Natural killer cell treated with Interleukin-12 subunit alpha and Interleukin-12 subunit beta and Interleukin-15 and Interleukin-18, amount 100 ng/mL, for 72 hours (primary cell): ENCODE measurements at places on chromosomes 4 and X. TPM values are rescaled to one million over a fixed set of nuclear protein-coding genes. Genes with fewer than 3 reads are reported as not detected.

PRAF2 gene
- 16.4 TPM for total RNA-seq

ZNF185 gene
- 1.5 TPM for total RNA-seq

TEX13D gene
- total RNA-seq: not detected

XKRX gene
- total RNA-seq: 0.14 TPM

PDGFRA gene
- not detected for total RNA-seq

XAGE2 gene
- not detected for total RNA-seq

TRAM1L1 gene
- not detected for total RNA-seq

TCEAL9 gene
- total RNA-seq: not detected

HERC5 gene
- 6.4 TPM for total RNA-seq

RASSF6 gene
- total RNA-seq: not detected

TMPRSS11A gene
- total RNA-seq: not detected

- H3K36me3 ChIP-seq: no peaks in the 10 kb centered on the region
- no peaks in the 10 kb centered on the region for H3K27me3 ChIP-seq
- DNase-seq: peak; percentile 45
These were observed 35.0 kb downstream of the ACOX3 start for GRCh38 chr4:8405516-8405875.

GRCh38 chr4:109993116-109993515, 80.4 kb downstream of the EGF start:
- H3K27me3 ChIP-seq: peaks cover 17% of the 10 kb centered on the region
- H3K4me3 ChIP-seq: no peak overlapping the region
- DNase-seq: no peak
- no peaks in the 10 kb centered on the region for H3K4me1 ChIP-seq
- H3K27ac ChIP-seq: no peak overlapping the region
- no peaks in the 10 kb centered on the region for H3K36me3 ChIP-seq

DNA sequence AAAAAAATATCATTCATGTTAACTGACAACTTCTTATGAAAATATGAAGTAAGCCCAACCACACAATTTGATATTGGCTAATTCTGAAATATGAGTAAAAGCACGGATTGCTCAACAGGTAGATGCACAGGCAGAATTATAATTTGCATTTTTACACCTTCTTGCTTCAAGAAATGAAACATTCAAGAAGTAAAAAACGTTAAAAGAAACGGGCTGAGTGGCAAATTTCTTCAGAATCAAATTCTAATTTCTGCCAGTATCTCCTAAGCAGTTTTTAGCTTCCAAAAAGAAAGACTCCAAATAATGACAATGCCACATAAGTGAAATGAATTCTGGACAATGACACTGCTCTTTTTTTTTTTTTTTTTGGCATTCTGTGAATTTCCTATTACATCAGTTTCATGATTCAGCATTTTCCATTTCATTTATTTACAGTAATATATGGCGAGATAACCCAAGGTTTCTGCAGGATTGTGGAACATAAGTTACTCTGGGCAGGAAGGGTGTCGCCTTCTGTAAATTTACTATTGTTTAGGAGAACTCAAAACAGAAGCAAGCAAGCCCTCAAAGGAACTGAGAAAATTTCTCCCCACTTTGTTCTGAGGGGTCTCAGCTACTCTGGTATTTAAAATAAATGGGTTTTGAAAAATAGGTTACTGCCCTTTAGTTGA, 1.4 kb downstream of the SEL1L3 start:
- H3K27me3 ChIP-seq: no peaks in the 10 kb centered on the region
- peaks cover 31% of the 10 kb centered on the region for H3K4me1 ChIP-seq
- H3K36me3 ChIP-seq: peaks cover 7% of the 10 kb centered on the region
- H3K27ac ChIP-seq: peak overlapping the region; percentile 99
- peak overlapping the region; percentile 98 for H3K4me3 ChIP-seq

- peak within 1 kb of the TSS; percentile 40 for H3K27ac ChIP-seq
- DNase-seq: peak; percentile 85
- peak within 1 kb of the TSS; percentile 57 for H3K4me3 ChIP-seq
- H3K27me3 ChIP-seq: peaks cover 50% of the 10 kb centered on the region
These were observed at the start of gene SYN1 for GRCh38 chrX:47619486-47620302. Gene SYN1 (minus strand): TSS chrX:47619857. CDS start chrX:47619728, 129 bp downstream.

DNA sequence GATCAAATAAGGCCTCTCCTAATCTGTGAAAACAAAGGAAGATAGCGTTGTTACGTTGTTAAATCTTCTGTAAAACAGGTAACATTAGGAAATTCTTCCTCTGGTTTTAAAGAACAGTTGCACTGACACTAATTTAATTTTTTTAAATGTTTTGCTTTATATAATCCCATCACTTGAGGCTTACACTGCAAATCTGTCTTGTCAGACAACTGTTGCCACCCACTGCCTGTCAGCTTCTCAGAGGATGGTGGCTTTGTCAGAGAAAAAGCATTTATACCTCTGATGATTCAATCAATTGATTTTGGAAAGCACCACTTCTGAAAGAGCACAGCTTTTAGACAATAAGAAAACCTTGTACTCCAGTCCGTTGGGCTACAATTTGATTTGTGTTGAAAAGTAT, 799.1 kb downstream of the FSTL5 start:
- no peak for DNase-seq
- no peaks in the 10 kb centered on the region for H3K4me1 ChIP-seq
- H3K36me3 ChIP-seq: no peaks in the 10 kb centered on the region
- no peaks in the 10 kb centered on the region for H3K27me3 ChIP-seq
- no peak overlapping the region for H3K4me3 ChIP-seq

GRCh38 chr4:9867751-9868425, 86.5 kb downstream of the DRD5 start:
- no peak overlapping the region for H3K27ac ChIP-seq
- H3K27me3 ChIP-seq: peaks cover 9% of the 10 kb centered on the region
- peaks cover 4% of the 10 kb centered on the region for H3K4me1 ChIP-seq
- no peaks in the 10 kb centered on the region for H3K36me3 ChIP-seq
- no peak overlapping the region for H3K4me3 ChIP-seq
- no peak for DNase-seq

DNA sequence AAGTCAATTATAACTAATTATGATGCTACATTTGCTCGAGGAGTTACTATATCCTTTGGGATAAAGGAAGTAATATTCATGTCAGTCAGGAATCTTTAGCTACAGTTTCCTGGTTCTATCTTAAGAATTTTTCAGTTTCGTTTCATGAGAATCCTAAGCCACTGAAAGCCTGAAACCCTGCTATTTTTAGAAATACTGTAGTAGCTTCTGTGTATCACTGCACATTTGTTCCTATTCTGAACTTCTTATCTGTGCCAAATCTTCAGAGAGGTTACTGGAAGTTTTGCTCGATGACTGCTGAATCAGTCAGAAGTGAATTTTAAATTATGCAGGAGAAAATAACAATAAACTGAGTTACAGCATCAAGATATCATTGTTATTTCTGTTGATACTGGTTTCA, 249.2 kb downstream of the TENM3 start:
- H3K27me3 ChIP-seq: peaks cover 3% of the 10 kb centered on the region
- H3K27ac ChIP-seq: no peak overlapping the region
- no peaks in the 10 kb centered on the region for H3K36me3 ChIP-seq
- DNase-seq: no peak
- no peaks in the 10 kb centered on the region for H3K4me1 ChIP-seq

- H3K36me3 ChIP-seq: no peaks in the 10 kb centered on the region
- H3K4me3 ChIP-seq: no peak overlapping the region
- no peak overlapping the region for H3K27ac ChIP-seq
- H3K4me1 ChIP-seq: no peaks in the 10 kb centered on the region
- no peak for DNase-seq
These were observed 332.5 kb downstream of the GRID2 start for GRCh38 chr4:92636038-92636806.

GRCh38 chr4:86452924-86453531, 93.2 kb upstream of the MAPK10 start:
- H3K36me3 ChIP-seq: peaks cover 4% of the 10 kb centered on the region
- H3K4me1 ChIP-seq: no peaks in the 10 kb centered on the region
- H3K4me3 ChIP-seq: no peak overlapping the region
- no peak overlapping the region for H3K27ac ChIP-seq

DNA sequence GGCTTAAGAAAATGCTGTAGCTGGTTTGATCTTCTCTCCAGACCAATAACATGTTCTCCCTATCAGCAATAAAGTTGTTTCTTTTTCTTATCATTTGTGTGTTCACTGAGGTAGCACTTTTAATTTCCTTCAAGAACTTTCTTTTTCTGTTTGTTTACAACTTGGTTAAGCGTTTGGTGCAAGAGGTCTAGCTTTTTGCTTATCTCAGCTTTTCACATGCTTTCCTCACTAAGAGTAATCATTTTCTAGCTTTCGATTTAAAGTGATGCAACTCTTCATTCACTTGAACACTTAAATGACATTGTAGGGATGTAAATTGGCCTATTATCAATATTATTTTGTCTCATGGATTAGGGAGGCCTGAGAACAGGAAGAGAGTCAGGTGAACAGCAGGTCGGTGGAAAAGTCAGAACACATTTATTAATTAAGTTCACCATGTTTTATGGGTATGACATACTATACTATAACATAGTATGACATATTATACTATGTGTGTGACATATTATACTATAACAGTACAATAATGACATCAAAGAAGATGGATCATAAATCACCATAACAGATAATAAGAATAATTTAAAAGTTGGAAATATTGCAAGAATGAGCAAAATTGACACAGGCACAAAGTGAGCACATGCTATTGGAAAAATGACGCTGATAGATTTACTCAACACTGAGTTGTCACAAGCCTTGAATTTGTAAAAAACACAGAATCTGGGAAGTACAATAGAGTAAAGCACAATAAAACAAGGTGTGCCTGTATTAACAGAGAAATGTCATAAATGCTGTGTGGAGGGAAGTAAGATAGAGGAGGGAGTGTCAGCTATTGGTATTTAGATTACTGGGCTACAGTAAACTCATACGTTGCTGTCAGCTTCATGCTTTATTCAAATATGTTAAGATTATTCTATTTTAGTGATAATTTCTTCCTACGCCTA, 218.6 kb upstream of the SLC7A11 start:
- no peak overlapping the region for H3K27ac ChIP-seq
- no peak overlapping the region for H3K4me3 ChIP-seq
- H3K36me3 ChIP-seq: no peaks in the 10 kb centered on the region
- H3K4me1 ChIP-seq: no peaks in the 10 kb centered on the region

DNA sequence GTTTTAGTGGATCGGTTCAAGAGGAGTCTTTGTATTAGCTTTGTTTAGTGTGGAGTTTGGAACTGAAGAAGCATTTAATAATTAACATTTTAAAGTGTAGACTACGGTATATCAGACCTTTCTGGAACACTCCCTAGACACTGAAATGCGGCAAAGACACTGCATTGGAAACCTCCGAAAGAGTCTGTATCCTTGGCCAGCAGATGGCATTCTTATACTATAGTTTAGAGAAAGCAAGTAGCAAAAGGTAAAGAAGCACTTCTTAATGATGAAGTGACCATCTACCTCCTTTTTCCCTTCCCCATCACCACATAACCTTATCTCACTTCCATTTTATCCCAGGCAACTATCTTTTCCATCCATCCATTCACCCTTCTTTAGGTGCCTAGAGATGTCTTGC, 7.6 kb downstream of the FABP2 start:
- H3K27me3 ChIP-seq: peaks cover 60% of the 10 kb centered on the region
- H3K27ac ChIP-seq: no peak overlapping the region
- DNase-seq: no peak

DNA sequence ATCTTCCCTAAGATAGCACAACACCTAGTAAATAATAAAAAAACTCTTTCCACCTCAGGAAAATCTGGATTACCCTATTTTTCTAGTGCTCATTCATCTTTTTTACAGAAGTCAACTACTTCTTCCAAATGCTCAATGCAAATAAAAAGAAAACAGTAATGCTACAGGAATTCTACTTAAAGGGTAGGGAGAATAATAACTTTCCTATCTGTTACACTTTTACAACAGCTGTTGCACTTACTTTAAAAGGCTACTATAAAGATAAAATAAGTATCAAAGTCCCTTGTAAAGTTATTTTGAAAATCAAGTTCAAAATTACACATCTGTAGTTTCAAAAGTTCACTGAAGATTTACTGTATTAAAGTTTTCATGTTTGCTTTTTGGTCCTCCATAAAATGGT, 37.6 kb downstream of the THOC2 start:
- no peaks in the 10 kb centered on the region for H3K27me3 ChIP-seq
- no peaks in the 10 kb centered on the region for H3K4me1 ChIP-seq
- H3K36me3 ChIP-seq: no peaks in the 10 kb centered on the region
- DNase-seq: no peak
- no peak overlapping the region for H3K27ac ChIP-seq
- H3K4me3 ChIP-seq: no peak overlapping the region

DNA sequence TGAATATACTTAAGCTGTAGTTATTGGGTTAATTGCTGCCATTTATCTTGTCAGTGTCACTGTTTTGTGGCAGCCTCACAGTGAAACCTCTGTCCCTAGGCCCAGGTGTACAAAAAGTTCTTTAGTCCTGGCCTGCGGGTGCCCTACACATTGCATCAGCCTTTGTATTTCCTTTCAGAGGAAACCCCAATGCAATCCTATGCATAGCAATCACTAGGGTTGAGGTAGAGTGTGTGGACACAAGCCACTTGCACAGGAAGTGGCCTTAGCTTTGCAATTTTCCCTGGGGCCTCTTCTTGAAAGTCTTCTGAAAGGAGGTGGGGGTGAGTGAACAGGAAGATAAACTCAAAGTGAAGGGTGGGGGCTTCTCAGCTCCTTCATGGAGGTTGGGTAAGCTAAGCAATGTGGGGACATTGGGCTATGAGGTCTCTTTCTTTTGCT, 27.8 kb downstream of the VSIG4 start:
- peak overlapping the region; percentile 94 for H3K27ac ChIP-seq
- DNase-seq: peak; percentile 81
- peak overlapping the region; percentile 79 for H3K4me3 ChIP-seq
- no peaks in the 10 kb centered on the region for H3K27me3 ChIP-seq
- peaks cover 59% of the 10 kb centered on the region for H3K4me1 ChIP-seq

GRCh38 chrX:14497184-14497666, 32.1 kb upstream of the GLRA2 start:
- H3K36me3 ChIP-seq: no peaks in the 10 kb centered on the region
- peaks cover 21% of the 10 kb centered on the region for H3K4me1 ChIP-seq
- no peak for DNase-seq
- H3K27ac ChIP-seq: peak overlapping the region; percentile 69

DNA sequence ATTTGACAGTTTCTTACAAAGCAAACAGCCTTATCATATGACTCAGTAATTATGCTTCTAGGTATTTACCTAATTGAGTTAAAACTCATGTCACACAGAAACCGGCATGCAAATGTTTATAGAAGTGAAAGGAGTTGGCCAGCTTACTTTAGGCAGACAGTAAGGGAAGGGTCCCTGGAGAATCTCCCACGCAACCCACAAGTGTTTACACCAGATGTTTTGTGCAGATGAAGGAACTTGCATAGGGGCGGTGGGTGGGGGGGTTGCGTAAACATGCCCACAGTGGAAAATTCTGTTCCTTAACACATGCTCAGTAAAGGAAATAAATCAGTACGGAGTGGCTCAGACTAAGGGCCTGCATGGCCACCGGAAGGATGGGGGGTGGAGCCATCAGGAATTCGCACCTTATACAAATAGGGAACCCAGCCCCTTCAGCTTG, 330.5 kb upstream of the AADAT start:
- H3K27me3 ChIP-seq: no peaks in the 10 kb centered on the region
- DNase-seq: no peak
- H3K4me1 ChIP-seq: no peaks in the 10 kb centered on the region

- peaks cover 19% of the 10 kb centered on the region for H3K27me3 ChIP-seq
- DNase-seq: no peak
- H3K27ac ChIP-seq: no peak overlapping the region
- no peaks in the 10 kb centered on the region for H3K36me3 ChIP-seq
- H3K4me1 ChIP-seq: no peaks in the 10 kb centered on the region
- no peak overlapping the region for H3K4me3 ChIP-seq
These were observed 61.2 kb downstream of the STK32B start for GRCh38 chr4:5112333-5113095.

- no peak overlapping the region for H3K27ac ChIP-seq
- no peaks in the 10 kb centered on the region for H3K4me1 ChIP-seq
- H3K27me3 ChIP-seq: no peaks in the 10 kb centered on the region
These were observed 233.7 kb upstream of the FGF13 start for GRCh38 chrX:138945219-138945618.
